ENCODE measurements at places on chromosomes 2 and 18.

DNA sequence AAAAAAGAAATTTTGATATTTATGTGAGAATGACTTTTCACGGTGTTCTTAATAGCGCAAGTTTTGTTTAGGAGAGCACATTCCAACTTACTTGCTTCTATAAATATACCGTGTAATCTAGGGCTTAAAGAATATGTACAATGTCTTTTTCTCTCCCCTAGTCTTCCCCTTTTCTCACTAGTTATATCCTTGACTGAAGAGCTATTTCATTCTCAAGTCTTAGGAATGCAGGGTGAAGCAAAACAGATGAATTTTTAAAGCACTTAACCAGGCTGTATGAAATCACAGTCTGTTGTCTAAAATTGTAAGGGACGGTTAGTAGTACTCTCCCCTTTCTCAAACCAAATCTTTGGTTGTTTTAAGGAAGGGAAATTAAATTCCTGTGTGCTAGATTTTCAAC, 29.6 kb upstream of the SLC30A6 start:
- no peak overlapping the region for H3K27ac ChIP-seq
- H3K27me3 ChIP-seq: no peaks in the 10 kb centered on the region
- no peak for DNase-seq
- H3K4me1 ChIP-seq: no peaks in the 10 kb centered on the region
- peaks cover 12% of the 10 kb centered on the region for H3K36me3 ChIP-seq

DNA sequence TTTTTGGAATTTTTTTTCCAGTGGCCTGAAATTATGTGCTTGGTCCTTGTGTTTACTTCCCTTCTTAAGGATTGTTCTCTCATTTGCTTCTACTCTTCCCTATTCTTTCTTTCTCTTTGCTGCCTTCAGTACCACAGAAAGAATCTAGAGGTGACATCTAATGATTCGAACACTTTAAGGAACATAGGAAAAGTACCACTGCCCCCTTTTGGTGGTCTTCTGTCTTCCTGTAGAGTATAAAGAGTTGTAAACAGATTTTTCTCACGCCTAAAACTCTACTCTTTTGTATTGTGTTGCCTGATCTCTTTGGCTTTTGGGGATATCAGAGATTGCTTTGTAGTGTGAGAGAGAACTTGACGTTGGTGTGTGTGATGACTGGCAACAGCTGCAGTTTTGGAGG, 7.0 kb upstream of the SCTR start:
- peak; percentile 55 for DNase-seq
- H3K36me3 ChIP-seq: no peaks in the 10 kb centered on the region
- no peak overlapping the region for H3K27ac ChIP-seq

- no peak overlapping the region for H3K4me3 ChIP-seq
- H3K27ac ChIP-seq: no peak overlapping the region
- no peaks in the 10 kb centered on the region for H3K4me1 ChIP-seq
- no peaks in the 10 kb centered on the region for H3K27me3 ChIP-seq
- no peaks in the 10 kb centered on the region for H3K36me3 ChIP-seq
These were observed 1115.3 kb downstream of the LRP1B start for GRCh38 chr2:141015341-141016047.

DNA sequence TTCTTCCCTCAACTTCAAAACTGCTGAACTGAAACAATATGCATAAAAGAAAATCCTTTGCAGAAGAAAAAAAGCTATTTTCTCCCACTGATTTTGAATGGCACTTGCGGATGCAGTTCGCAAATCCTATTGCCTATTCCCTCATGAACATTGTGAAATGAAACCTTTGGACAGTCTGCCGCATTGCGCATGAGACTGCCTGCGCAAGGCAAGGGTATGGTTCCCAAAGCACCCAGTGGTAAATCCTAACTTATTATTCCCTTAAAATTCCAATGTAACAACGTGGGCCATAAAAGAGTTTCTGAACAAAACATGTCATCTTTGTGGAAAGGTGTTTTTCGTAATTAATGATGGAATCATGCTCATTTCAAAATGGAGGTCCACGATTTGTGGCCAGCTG, 8.4 kb downstream of the HOXD8 start:
- no peak for DNase-seq
- peaks cover 14% of the 10 kb centered on the region for H3K4me1 ChIP-seq
- H3K36me3 ChIP-seq: no peaks in the 10 kb centered on the region
- H3K4me3 ChIP-seq: no peak overlapping the region

DNA sequence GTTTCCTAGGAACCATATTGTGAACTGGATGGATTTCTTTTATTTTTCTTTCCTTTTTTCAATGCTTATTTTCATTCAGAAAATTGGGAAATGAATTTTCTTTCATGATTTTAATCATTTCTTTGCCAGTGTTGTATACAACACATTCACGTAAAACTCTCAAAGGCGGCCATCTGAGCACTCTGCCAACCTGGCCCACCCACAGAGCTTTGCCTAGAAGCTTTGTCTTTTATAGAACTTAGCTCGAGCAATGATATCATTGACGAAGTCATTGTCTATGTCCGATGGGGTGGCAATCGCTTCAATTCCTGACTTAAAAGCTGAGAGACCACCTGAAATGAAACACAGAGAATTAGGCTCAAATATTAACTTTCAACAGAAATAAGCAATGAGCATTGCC, 13.3 kb downstream of the LYG2 start:
- H3K27ac ChIP-seq: no peak overlapping the region
- no peaks in the 10 kb centered on the region for H3K27me3 ChIP-seq
- no peaks in the 10 kb centered on the region for H3K36me3 ChIP-seq
- no peak for DNase-seq
- H3K4me3 ChIP-seq: no peak overlapping the region

DNA sequence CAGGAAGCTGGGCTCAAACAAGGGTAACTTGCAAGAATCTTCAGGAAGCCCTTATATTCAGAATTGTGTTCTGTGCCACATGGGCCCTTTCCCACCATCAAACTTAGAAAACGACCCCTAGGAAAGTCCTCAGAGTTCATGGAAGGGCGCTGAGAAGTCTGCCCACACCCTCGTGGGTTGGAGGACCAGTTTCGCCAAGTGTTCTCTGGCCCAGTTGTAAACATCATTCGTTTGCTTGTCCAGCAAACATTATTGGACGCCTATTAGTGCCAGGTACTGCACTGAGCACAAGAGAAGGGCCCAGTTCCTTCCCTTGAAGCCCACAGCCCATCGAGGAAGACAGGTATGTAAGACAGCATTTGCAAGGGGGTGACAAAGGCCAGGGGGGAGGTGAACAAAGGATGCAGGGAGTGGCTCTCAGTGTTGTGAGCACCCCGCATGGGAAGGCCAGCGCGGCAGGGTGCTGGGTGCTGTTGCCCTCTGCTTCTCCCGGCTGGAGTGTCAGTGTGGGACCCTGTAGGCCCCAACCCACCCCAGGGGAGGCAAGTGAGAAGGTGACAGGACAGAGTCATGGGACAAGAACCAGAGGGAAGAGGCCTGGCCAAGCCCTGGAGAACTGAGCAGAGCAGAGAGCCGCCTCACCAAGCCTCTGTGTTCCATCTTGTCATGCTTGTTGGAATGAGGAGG, 60.2 kb upstream of the ALPP start:
- H3K27ac ChIP-seq: no peak overlapping the region
- no peak for DNase-seq
- H3K27me3 ChIP-seq: no peaks in the 10 kb centered on the region
- H3K4me1 ChIP-seq: peaks cover 93% of the 10 kb centered on the region

- no peak overlapping the region for H3K27ac ChIP-seq
- H3K27me3 ChIP-seq: no peaks in the 10 kb centered on the region
- no peaks in the 10 kb centered on the region for H3K4me1 ChIP-seq
- no peak for DNase-seq
- H3K36me3 ChIP-seq: no peaks in the 10 kb centered on the region
These were observed 257.6 kb upstream of the DOK6 start for GRCh38 chr18:69143084-69143483.

- H3K27me3 ChIP-seq: no peaks in the 10 kb centered on the region
- DNase-seq: peak; percentile 66
- no peak overlapping the region for H3K27ac ChIP-seq
- H3K36me3 ChIP-seq: no peaks in the 10 kb centered on the region
These were observed 170.3 kb downstream of the GFPT1 start for GRCh38 chr2:69216535-69217332.

GRCh38 chr2:54952978-54953456, 97.2 kb downstream of the RTN4 start:
- H3K4me1 ChIP-seq: peaks cover 27% of the 10 kb centered on the region
- H3K27ac ChIP-seq: no peak overlapping the region
- H3K27me3 ChIP-seq: no peaks in the 10 kb centered on the region
- no peaks in the 10 kb centered on the region for H3K36me3 ChIP-seq
- no peak overlapping the region for H3K4me3 ChIP-seq
- DNase-seq: peak; percentile 61

DNA sequence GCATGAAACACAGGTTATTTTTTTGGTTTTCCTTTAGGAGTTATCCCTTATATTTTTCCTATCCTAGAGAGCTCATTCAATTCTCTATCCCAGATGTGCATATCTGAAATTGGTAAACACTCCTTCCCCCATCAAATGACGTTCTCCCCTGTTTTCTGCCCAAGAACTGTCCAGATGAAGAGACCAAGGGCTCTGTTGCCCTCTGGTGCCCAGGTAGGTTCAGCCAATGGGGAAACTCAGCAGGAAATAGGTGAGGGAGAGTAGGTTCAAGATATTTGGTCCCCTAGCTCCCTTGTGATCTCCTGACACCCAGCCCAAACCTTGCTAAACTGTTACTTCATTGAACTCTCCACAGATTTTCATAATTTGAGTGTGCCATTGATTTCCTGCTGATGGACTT, 14.1 kb upstream of the INO80C start:
- no peaks in the 10 kb centered on the region for H3K27me3 ChIP-seq
- no peak overlapping the region for H3K4me3 ChIP-seq
- no peaks in the 10 kb centered on the region for H3K4me1 ChIP-seq
- no peaks in the 10 kb centered on the region for H3K36me3 ChIP-seq

DNA sequence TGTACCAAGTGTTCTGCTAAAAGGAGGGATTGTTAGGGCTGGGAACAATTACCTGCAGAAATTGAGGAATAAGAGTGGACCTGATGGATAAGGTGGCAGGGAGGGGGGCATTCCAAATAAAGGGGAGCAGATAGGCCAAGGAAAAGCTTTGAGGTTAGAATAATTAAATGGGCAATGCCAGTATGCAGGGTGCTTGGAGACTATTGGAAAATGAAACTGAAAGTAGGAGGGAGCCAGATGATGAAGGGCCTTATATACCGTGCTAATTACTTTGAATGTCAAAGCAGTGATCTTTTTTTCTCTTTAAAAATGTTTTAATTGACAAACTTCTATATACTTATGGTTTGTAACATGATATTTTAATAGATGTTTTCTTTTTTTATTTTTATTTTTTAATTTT, 42.9 kb downstream of the MMADHC start:
- peak overlapping the region; percentile 40 for H3K4me3 ChIP-seq
- H3K4me1 ChIP-seq: no peaks in the 10 kb centered on the region
- H3K27me3 ChIP-seq: no peaks in the 10 kb centered on the region
- no peaks in the 10 kb centered on the region for H3K36me3 ChIP-seq
- peak; percentile 50 for DNase-seq

DNA sequence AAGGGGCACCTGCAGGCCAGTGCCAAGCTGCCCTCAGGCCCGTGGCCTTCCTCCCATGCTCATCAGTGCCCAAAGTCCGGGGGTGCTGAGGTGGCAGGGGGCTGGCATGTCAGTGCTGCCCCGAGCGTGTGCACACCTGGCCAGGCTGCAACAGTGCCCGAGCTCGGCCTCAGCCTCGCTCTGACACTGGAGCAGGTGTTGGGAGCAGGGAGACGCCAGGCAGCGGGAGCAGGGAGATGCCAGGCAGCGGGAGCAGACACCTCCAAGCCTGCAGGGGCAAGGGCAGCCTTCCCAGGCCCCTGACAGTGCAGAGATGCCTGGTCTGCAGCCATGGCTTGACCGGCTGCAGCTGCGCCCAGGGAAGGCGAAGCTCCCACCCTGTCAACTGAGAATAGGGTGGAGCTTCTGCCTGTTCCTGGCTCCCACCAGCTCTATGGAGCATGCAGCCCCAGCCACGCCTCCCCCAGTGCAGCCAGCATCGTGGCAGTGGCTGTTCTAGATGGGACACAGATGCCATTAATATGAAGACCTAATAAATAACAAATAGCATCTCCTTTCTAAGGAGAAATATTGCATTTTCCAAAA, 82.4 kb downstream of the DTNB start:
- H3K4me3 ChIP-seq: no peak overlapping the region
- peaks cover 3% of the 10 kb centered on the region for H3K36me3 ChIP-seq
- no peaks in the 10 kb centered on the region for H3K27me3 ChIP-seq
- H3K4me1 ChIP-seq: peaks cover 8% of the 10 kb centered on the region

- H3K27me3 ChIP-seq: no peaks in the 10 kb centered on the region
- no peak overlapping the region for H3K4me3 ChIP-seq
- H3K36me3 ChIP-seq: peaks cover 51% of the 10 kb centered on the region
- DNase-seq: no peak
- H3K27ac ChIP-seq: no peak overlapping the region
These were observed 26.9 kb downstream of the RMC1 start for GRCh38 chr18:23530195-23530594.

- H3K27me3 ChIP-seq: no peaks in the 10 kb centered on the region
- H3K4me1 ChIP-seq: no peaks in the 10 kb centered on the region
- DNase-seq: no peak
- no peak overlapping the region for H3K27ac ChIP-seq
- H3K4me3 ChIP-seq: no peak overlapping the region
These were observed 81.9 kb upstream of the LRATD1 start for GRCh38 chr2:14550658-14551057.

- H3K4me1 ChIP-seq: peaks cover 28% of the 10 kb centered on the region
- no peak overlapping the region for H3K4me3 ChIP-seq
- H3K27me3 ChIP-seq: peaks cover 45% of the 10 kb centered on the region
- H3K27ac ChIP-seq: no peak overlapping the region
- DNase-seq: no peak
These were observed 2.1 kb upstream of the TRABD2A start for GRCh38 chr2:84882775-84883550.

GRCh38 chr2:124804014-124804940, 779.2 kb downstream of the CNTNAP5 start:
- no peaks in the 10 kb centered on the region for H3K4me1 ChIP-seq
- no peaks in the 10 kb centered on the region for H3K36me3 ChIP-seq
- H3K27ac ChIP-seq: no peak overlapping the region
- H3K27me3 ChIP-seq: no peaks in the 10 kb centered on the region
- no peak overlapping the region for H3K4me3 ChIP-seq

DNA sequence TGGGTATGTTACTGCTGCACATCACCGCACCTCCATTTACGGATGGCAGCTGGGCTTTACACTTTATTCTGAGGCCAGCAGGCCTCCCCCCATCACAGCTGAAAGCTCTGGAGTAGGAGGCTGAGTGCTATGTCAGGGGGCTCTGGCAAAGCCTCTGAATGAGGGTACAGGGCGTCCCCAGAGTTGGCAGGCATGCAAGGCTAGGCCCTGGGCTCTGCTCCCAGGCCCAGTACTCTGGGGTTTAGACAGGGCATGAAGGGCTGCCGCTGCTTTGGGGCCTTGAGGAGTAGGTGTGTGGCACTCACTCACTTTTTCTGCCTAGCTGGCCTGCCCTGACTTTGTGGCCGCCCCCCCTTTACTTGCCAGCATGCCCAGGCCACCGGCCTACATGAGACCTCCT, 90.8 kb downstream of the WDSUB1 start:
- H3K4me3 ChIP-seq: no peak overlapping the region
- H3K36me3 ChIP-seq: peaks cover 12% of the 10 kb centered on the region
- H3K27me3 ChIP-seq: no peaks in the 10 kb centered on the region
- H3K27ac ChIP-seq: no peak overlapping the region

GRCh38 chr2:120486946-120487345, 141.0 kb downstream of the INHBB start:
- H3K27me3 ChIP-seq: no peaks in the 10 kb centered on the region
- H3K27ac ChIP-seq: no peak overlapping the region
- H3K36me3 ChIP-seq: no peaks in the 10 kb centered on the region
- H3K4me3 ChIP-seq: no peak overlapping the region
- no peak for DNase-seq

- no peaks in the 10 kb centered on the region for H3K36me3 ChIP-seq
- no peak for DNase-seq
- H3K27ac ChIP-seq: no peak overlapping the region
- H3K27me3 ChIP-seq: no peaks in the 10 kb centered on the region
- no peaks in the 10 kb centered on the region for H3K4me1 ChIP-seq
- H3K4me3 ChIP-seq: no peak overlapping the region
These were observed 289.4 kb downstream of the KCNS3 start for GRCh38 chr2:18167871-18168270.

Data from common myeloid progenitor, CD34-positive (primary cell).